Activated CD8-positive, alpha-beta T cell treated with anti-CD3 and anti-CD28 coated beads for 36 hours (primary cell): ENCODE measurements at places on chromosomes 12 and 14.
A peak's percentile ranks its signal among the peaks of the same experiment; 100 is the strongest.

DNA sequence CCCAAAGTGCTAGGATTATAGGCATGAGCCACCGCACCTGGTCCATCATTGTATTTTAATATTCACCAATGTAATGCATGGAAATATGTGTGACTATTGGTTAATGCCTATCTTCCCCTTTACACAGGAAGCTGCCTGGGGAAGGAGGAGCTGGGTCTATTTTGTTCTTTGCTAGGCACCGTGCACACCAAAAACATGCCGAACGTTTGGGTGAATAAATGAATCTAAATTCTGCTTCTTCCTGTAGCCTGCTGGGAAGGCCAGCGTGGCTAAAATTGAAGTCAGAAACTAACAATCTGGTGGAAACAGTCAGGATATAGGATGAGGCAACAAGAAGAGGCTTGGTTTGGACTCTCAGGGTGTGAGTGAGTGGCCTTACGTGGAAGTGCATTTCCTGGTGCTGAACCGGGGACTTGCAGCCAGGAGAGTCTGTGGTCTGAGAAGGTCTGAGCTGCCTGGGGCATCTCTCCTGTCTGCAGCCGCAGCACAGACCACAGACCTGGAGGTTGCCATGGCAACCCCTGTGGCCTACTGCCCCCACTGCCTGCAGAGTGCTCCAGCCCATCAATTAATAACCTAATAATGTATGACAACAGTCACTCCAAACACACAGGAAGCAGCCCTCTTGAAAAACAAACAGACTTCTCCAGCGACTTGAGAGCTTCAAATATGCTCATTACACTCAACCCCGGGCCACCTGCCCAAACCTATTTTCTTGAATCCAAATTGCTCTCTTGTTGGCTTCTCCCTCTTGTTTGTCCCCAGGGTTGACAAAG, 5.5 kb upstream of the GPR68 start:
- DNase-seq: peak; percentile 70

DNA sequence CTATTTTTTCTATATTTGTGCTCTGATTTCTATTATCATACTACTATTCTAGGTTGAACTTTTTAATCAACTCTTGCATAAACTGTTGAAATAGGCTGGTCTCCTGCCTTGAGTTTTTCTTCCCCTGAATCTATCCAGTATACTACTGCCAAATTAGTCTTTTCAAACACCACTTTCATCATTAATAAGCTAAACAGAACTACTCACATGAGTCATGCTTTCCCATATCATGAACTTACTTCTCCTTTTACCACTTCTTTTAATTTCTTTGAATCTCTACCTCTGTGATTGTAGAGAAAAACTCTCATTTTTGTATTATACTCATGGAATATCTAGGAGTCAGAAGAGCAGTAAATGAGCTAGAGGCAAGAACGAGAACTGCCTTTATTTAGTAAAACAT, 340.3 kb upstream of the PDE3A start:
- no peak for DNase-seq

- DNase-seq: no peak
These were observed 774 bp upstream of the WDR20 start for GRCh38 chr14:102138961-102139285.

DNA sequence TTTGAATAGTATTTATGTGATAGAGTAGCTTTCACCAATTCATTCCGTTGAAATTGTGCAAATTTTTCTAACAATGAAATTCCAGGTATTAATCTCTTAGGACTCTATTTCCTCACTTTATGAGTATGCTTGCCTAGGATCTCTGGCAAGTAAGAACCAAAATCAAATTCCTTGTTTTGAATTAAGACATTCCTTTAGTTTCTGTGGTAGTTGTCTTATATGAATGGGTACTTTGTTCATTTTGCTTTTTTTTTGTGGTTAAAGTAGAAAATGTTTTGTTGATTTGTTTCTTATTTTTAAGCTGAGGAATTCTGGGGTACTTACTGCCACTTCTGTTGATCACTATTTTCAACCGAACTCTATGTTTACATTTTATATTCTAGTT, 59.8 kb downstream of the KITLG start:
- DNase-seq: no peak

DNA sequence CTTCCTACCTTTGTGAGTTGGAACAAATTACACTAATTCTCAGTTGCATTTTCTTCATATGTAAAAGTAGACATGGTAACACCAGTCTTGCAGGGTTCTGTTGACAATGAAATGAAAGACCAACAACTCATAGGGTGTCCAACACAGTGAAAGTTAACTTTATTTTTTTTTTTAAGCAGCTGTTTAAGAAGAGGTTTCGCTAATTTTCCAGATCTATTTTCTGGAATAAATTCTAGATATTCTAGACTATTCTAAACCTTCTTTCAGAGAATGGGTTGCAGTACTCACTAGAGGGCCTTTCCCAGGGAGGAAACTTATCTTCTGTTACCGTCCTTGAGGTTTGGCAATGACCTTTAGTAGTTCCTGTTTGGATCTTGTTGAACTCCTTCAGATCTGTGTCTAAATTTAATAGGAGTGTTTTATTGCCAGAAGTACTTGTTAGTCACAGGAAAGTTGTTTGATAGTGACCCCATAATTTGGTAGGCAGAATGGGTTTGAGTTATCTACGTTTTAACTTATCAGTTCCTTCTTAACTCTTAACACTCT, 2.8 kb upstream of the ART4 start:
- DNase-seq: no peak

- DNase-seq: no peak
These were observed 69.0 kb upstream of the DDX11 start for GRCh38 chr12:31004666-31005065.

DNA sequence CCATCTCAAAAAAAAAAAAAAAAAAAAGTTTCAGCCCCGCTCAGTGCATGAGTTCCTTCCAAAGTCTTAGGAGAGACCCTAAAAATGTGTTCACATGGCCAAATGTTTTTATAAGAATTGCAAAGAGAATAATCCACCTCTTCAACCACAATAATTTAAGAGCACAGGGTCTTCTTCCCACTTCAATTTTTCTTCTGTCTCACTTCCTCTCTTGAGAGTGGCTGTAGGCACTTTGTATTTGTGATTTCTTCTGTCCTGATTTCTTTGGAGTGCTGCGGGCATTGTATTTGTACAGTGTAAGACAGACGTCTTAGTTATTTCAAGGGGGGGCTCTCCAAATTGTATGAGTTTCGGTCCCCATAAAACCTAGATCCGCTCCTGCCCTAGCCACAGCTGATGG, 58.3 kb downstream of the C12orf56 start:
- DNase-seq: no peak
